CD4-positive, alpha-beta T cell treated with Interleukin-10 for 1 hour (primary cell): ENCODE measurements at places on chromosomes 6 and 20.

GRCh38 chr20:17626217-17627007 lies 55.6 kb downstream of the RRBP1 start:
- DNase-seq = no peak

- DNase-seq = no peak
Observed at GRCh38 chr6:136401749-136402148, 112.1 kb upstream of the BCLAF1 start.

GRCh38 chr6:20402092-20402341 lies 338 bp downstream of the E2F3 start:
- no peak for DNase-seq

GRCh38 chr20:10761786-10762185 lies 88.0 kb upstream of the JAG1 start:
- no peak for DNase-seq

GRCh38 chr6:34743625-34744293 lies 13.5 kb upstream of the SNRPC start:
- no peak for DNase-seq

DNA sequence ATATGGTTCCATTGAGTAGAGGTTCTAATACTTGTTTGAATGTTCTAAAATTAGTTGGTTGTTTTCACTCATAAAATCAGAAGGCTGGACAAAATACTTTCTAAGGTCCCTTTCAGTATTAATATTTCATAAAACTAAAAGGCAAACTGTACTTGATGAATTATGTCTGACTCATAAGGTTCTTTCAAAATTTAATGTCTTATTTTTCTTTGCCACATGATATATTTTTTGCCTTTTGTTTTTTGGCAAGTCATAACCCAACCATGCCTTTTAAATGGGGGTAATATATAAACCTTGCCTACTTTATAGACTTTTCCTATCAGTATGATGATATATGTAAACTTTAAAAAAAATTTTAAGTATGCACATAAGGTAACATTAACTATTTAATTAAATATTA lies 244.7 kb downstream of the PTPRK start:
- no peak for DNase-seq

DNA sequence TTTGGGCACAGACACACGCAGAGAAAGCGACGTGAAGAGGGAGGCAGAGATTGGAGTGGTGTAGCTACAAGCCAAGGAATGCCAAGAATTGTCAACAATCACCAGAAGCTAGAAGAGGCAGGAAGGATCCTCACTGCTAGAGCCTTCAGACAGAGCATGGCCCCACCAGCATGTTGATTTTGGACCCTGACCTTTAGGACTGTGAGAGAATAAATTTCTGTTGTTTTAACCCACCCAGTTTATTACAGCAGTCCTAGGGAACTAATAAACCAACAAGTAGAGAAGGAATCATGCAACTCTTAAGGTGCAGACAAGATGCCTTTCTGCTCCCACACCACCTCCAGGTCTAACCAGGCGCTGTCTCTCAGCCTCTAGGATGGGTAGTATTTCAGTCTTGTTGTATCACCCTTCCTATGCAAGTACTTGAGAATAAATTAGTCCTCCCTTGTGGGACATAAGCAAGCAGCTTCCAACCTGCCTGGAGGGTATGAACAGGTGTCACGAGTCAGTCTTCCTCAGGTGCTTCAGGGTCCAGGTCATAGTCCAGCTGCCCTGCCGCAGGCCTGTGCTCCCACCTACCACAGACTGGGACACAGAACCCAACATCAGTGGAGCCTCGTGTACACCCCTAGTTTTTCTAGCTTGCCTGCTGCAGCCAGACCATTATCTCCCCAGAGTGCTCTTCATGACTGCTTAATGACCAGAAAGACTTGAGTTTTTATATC lies 46.4 kb upstream of the CCN2 start:
- DNase-seq = no peak

DNA sequence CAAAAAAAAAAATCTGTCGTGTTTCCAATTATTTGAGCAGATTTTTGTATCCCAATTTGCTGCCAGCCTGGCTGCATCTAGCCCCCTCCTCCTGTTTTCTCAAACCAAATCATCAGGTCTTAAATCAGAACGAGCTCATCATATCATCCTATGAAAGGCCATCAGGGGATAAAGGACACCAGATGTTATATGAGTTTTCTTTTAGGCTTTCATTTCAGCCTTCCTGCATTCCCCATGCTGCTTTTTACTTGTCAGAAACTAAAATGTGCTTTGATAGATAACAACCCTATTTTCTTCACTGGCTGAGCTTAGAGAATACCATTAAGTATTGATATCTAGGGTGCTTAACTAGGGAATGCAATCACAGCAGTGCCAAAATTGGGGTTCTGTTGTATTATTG lies 968.4 kb upstream of the SLC35B3 start:
- DNase-seq = no peak

- DNase-seq = no peak
Observed at GRCh38 chr6:47307362-47308197, 2.1 kb downstream of the TNFRSF21 start.

GRCh38 chr6:105819745-105820144 lies 266.4 kb upstream of the PRDM1 start:
- DNase-seq = no peak

GRCh38 chr6:151108548-151108947 lies 131.2 kb upstream of the AKAP12 start:
- DNase-seq = no peak

DNA sequence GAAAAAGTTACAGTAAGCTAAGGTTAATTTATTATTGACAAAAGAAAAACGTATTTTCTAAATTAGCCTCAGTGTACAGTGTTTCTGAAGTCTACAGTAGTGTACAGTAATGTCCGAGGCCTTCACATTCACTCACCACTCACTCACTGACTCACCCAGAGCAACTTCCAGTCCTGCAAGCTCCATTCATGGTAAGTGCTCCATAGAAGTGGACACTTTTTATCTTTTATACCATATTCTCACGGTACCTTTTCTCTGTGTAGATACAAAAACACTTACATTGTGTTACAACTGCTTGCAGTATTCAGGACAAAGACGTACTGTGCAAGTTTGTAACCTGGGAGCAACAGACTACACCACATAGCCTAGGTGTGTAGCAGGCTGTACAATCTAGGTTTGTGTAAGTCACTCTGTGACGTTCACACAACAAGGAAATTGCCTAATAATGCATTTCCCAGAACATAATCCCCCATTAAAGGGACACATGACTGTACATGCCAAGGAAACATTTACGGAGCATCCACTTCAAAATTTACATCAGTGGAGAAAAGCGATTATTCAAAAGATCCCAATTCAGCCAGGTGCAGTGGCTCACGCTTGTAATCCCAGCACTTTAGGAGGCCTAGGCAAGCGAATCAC lies 133.4 kb downstream of the BANF2 start:
- no peak for DNase-seq

- DNase-seq = no peak
Observed at GRCh38 chr6:1942834-1943233, 302.6 kb downstream of the GMDS start.

GRCh38 chr20:4632876-4633275 lies 88.8 kb upstream of the PRND start:
- no peak for DNase-seq

DNA sequence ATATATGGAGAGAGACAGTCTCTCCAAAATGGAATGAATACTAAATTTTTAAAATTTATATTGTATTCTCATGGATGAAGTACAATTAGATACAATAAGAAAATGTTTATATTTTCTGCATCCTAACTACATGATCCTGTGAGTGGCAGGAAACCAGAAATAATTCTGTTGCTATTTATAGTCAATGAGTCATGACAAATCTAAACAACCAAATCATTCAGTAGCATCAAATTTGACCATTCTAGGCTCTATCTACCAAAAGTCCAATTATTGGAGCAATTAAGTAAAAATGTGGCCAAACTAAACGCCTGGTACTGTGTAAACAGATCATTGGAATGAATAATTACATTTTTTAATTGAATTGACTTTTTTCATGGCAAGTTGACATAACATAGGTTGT lies 959.8 kb downstream of the EPHA7 start:
- no peak for DNase-seq

GRCh38 chr20:6051505-6051904 lies 2.4 kb downstream of the LRRN4 start:
- no peak for DNase-seq

GRCh38 chr6:130282234-130282995 lies 59.7 kb upstream of the SAMD3 start:
- DNase-seq = peak; percentile 67

- DNase-seq = no peak
Observed at GRCh38 chr6:96900873-96901272, 3.2 kb upstream of the NDUFAF4 start.

DNA sequence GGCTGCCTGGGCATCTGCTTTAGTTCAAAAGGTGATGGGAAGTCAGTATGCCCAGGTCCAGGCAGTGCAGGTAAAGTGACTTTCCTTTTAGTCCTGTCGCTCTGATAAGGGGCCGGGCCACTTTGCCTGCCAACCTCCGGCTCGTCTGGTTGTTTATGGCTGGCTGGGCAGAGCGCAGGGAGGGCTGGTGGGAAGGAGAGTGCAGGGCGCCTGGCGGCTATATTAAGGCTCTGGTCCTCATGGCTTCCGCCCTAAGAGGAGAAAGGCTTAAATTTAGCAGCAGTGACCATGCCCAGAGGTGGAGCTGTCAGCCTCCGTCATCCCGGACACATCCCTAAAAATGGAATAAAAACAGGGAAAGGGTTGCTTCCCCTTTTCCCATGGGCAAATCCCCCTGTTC lies 14.6 kb downstream of the GATA5 start:
- DNase-seq = no peak

- DNase-seq = no peak
Observed at GRCh38 chr20:20267685-20268370, 100.1 kb upstream of the INSM1 start.

DNA sequence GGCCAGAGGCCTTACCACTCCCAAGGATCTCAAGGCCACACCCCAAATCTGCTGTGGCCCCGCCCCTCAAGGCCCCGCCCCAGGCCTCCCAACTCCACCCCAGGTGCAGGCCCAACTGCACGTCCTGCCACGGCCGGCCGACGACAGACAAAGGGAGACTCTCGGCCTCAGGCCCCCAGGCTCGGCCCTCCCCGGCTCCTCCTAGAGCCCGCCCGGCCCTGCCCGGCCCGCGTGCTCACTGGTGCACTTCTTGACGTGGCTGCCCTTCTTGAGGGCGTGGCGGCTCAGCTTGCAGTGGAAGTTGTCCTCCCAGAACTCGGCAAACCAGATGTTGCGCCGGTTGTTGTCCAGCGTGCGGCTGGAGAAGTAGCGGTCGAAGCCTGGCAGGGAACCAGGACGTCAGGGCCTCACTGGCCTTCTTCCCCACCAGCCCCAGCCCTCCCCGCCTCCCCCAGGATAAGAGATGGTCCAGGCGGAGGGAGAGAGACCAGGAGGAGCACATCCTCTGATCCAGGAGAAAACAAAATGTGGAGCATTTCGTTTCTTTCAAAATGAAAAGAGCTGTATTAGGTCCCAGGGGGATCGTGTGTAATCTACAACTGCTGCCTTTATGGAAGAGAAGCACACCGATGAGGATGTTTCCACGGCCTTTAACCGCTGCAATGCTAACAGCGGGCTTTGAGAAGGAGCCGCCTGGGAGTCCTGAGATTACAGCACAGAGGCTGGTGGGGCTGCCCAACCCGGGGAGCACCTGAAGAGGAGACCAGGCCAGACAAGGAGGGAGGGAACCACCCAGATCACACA lies 89.4 kb downstream of the GRM4 start:
- no peak for DNase-seq

DNA sequence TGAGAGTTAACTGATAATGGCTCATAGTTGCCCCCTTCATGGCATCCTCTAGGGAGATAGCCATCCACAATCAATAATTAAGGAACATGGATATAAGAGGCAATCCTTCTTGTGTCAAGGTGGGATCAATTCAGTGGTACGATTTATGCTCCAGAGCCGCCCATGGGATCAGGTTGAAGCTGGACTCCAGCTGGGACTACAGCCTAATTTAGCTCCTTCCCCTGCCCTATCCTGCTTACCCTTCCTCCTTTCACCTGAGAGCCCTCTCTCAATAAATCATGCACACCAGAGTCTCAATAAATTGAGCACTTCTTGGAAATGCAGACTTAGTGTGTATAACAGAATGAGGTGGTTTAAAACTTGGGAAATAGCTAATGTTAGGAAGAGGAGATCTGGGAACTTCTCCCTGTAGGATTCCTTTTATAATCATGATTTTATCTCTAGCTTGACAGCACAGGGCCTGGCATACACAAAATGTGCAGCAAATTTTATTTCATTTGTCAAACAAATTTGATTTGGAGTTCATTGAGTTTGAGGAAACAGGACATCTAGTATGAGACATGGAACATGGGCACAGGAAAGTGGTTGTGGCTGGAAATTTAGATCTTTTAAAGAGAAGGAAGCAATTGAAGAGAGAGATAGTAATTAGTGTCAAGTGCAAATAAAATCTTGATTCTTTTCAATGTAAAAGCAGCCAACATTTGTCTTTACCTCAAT lies 28.6 kb upstream of the OGFRL1 start:
- no peak for DNase-seq

DNA sequence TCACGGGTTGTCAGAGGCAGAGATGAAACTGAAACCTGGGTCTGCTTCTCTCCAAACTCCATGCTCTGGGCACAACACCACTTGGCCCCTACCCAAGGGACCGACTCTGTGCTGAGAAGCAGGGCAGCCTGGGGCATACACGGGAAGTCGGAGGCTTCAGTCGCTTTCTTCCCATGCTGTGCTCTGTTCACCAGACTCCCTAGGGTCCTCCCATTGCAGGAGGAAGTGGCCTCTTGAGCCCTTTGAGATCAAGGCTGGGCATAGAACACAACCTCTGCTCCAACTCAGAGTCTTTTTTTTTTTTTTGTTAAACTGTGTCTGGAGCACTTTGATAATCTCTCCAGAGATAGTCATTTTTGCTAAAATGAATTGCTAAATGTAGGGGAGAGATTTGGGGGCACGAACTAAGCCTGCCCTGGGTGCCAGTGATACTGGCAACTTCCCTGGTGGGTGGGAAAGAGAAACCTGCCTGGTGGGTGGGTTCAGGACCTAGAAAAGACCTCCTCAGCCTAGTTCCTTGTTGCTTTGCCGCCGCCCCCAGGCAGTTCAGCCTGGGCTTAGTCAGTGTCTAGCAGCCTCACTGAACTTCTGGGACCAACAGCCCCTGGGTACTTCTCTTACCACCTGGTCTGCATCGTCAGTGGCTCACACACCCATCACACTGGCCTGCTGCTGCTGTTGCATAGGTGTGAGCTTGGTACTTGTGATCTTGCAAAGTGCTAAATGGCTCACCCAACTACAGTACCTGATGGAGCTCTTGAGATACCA lies 62.0 kb downstream of the PPP1R14C start:
- DNase-seq = no peak

DNA sequence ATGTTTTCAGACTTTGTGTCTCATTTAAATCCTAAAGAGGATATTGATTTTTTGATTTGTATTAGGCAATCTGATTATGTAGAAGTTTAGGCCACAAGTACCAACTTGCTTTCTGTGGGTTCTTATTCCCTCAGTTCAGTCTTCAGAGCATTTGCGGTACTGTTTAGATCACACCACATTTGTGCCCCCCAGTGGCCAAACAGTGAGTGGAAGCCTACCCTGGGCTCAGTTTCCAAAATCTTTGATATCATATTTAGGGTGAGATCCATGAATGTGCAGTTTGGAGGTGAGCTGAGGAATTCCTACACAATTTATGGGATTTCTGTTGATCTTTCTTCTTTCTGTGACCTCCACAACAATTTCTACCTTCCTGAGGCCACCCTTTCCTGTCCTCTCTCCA lies 92.3 kb upstream of the FUT9 start:
- DNase-seq = no peak
